ENCODE measurements at places on chromosomes 5 and 9.

DNA sequence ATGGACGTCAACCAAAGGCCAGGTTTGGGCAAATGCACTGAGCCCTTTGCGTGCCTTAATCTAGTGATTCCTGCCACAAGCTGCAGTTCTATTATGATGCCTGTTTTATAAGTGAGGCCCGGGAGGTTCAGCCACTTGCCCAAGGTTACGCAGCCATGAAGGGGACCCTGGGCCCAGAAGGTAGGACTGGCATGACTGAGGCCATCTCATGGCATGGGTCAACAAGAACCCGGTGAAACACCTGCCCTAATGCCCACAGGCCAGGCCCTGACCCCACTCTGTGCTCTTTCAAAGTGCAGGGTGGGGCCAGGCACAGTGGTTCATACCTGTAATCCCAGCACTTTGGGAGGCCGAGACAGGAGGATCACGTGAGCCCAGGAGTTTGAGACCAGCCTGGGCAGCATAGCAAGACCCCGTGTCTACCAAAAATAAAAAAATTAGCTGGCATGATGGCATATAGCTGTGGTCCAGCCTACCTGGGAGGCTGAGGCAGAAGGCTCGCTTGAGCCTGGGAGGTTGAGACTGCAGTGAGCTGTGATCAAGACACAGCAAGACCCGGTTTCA is 8.6 kb downstream of the NINJ1 start:
- DNase-seq, result no peak

DNA sequence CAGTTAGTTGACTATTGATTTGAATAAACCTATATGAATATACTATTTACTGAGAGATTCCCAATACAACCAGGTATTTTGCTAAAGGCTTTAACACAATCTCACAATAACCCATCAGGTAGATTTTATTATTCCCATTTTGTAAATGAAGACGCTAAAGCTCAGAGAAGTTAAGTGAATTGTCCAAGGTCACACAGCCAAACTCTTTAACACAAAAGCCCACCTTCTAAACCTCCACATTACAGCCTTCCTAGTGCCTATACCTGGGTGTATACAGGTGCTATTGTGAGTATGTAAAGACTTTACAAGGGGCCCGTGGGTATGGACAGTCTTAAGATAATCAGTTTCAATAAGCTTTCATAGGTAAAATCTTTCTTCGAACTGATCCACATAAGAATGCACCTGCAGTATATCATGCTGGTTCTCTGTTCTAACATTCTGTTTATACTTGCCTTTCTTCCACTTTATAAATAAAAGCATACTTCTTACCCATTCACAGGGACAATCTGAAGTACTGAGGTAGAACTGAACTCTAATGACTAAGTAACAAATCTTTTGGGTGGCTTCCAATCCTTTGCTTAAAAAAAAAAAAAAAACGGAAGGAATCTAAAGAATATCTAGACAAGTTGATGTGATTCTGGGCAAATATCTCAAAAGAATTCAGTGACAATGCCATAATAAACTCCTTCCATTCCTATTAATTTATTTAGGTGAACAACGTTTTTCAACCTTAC is 59.1 kb downstream of the PJA2 start:
- no peak for DNase-seq

- no peak for DNase-seq
These were observed 5.5 kb downstream of the NUDT2 start for GRCh38 chr9:34334916-34335315.

DNA sequence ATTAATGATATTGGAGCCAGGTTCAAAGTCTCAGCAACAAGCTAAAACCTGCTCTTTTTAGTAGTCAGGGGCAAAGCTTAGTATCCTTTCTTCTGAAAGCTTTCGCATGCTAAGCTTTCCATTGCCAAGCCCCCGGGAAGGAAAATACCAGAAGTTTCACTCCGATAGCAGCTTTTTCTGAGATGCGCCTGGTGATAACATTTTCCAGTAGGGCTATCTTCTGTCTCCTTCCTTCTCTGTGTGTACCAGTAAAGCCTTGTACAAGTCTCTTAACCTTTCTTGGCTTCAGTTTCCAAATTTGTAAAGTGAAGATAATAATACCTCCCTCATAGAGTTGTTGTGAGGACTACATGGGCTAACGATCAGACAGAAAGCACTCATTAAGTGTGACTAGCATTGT is 36.7 kb downstream of the DOCK8 start:
- DNase-seq, result no peak

GRCh38 chr9:24439456-24439855 is 106.2 kb downstream of the IZUMO3 start:
- no peak for DNase-seq

DNA sequence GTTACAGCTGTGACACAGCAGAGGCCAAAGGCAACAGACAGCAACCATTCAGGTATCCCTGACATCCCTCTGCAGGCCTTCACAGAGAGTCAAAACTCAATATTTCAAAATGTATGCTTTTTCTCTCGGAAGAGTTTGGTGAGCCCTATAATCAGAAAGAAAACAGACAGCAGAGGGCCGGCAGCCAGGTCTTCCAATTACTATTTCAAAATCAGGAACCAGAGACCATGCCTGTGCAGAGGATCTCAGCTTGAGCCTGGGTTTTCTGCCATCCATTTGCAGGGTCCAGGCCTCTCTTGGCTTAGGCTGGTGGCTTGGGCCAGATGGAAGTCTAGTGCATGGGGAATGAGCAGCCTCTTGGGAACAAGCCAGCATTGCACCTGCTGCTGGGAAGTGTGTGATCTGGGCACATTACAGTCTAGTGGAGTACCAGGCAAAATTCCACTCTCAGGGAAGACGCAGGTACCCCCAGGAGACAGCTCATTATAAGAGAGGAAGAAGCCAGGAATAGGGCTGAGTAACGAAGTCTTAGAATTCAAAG is 231.3 kb downstream of the ENC1 start:
- DNase-seq, result no peak

GRCh38 chr9:103700195-103700962 is 393.7 kb upstream of the SMC2 start:
- no peak for DNase-seq

DNA sequence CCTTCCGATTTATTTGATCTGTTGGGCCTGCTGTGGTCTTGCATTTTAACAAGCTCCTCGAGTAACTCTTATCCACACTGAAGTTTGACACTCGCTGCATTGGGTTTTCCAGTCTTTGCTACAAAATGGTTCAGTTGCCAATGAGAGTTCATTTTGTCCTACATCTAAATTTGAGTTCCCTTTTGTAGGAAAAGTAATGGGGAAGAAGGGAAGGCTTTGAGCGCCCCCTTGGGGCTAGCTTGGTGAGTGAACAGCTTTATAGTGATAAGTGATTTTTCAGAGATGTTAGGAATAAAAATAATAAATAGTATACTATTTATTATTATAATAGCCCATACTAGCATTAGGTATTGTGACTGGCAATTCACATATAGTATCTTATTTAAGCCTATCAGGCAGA is 89.9 kb upstream of the GNAQ start:
- DNase-seq, result peak; percentile 31

DNA sequence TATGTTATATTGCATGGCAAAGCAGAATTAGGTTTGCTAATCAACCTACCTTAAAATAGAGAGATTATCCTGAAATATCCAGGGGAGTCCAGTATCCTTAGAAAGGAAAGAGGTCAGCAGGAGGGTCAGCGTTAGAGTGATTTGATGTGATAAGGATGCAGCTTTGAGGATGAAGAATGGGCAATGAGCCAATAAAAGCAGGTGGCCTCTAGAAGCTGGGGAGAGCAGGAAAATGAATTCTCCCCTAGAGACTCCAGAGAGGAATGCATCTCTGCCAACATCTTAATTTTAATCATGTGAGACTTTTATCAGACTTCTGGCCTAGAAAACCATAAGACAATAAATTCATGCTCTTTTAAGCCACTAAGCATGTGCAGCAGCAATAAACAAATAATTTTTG is 65.7 kb upstream of the SYK start:
- no peak for DNase-seq

DNA sequence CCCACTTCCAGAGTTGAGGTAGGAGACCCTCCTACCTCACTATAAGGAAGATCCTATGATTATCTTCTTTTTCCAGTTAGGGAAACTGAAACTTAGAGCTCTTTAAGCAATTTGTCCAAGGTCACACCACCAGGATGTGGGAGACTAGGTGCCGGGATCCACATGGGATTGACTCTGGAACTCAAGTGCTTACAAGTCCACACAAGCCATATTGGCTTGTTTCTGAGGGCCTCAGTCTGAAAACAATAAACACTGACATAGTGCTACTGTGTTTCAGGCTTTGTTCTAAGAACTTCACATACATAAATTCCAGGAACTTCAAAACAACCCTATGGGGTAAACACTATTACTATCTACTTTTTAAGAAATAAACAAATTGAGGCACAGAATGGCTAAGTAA is 481.3 kb downstream of the ZSWIM6 start:
- DNase-seq, result no peak

GRCh38 chr5:1336106-1336561 is 8.8 kb downstream of the CLPTM1L start:
- DNase-seq, result no peak

- DNase-seq, result peak; percentile 13
These were observed 14.3 kb upstream of the TIFAB start for GRCh38 chr5:135466178-135467050.

DNA sequence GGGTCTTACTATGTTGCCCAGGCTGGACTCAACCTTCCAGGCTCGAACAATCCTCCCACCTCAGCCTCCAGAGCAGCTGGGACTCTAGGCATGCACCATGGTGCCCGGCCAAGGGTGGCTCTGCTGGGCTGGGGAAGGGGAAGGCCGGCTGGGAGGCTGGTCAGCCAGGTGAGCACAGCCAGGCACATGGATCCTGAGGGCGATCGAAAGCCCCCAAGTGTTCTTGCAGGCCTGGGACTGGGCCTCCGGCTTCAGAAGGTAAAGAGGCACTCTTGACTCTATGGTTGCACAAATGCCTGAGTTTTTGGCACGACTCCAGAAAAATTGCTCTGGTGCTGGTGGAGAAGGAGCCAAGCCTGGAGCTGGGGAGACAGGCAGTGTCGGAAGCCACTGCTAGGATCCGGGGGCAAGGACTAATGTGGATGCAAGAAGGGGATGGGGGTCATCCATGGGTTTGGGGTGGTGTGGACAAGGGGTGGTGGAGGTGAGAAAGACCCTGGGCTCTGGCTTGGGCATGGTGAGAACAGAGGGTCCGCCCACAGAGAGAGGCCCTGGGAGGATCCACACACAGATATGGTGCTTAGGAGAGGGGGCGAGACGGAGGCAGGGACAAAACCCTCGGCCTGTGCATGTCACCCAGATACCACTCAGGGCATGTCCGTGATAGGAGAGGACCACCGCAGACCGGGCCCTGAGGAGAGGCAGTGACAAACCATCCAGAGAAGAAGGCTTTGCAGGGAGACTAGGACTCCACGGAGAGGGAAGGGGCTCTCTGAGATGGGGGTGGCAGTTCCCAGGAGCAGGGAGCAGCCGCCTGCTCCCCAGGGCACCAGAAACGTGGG is 51.1 kb upstream of the COL5A1 start:
- no peak for DNase-seq

DNA sequence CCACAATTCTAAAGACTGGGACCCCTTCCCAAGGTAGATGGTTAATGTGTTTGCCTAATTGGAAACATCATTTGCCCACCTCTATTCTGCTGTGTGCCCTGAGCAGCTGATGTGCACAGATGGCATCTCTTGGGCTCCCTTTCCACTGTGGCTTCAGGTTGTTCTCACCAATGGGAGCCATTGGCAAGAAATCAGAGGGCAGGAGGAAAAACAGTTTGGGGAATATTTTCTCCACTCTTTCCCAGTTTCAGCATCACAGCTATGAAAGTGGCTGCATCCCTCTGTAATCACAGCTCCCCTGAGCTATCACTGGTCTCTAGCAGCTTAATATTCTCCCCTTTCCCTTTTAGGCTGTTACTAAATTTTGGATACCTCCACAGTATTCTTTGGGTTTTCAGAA is 911.6 kb upstream of the SEMA6A start:
- no peak for DNase-seq

DNA sequence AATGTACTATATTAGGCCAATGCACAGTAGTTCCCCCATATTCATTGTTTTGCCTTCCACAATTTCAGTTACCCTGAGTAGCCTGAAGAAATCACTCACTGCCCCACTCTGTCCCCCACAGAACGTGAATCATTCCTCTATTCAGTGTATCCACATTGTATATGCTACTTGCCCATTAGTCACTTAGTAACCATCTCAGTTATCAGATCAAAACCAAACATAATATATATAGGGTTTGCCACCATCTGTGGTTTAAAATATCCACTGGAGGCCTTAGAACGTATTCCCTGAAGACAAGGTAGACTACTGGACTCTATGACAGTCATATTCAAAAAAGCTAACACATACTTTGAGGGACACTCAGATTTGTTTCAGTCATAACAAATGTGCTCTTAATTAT is 465.7 kb upstream of the RGMB start:
- no peak for DNase-seq

DNA sequence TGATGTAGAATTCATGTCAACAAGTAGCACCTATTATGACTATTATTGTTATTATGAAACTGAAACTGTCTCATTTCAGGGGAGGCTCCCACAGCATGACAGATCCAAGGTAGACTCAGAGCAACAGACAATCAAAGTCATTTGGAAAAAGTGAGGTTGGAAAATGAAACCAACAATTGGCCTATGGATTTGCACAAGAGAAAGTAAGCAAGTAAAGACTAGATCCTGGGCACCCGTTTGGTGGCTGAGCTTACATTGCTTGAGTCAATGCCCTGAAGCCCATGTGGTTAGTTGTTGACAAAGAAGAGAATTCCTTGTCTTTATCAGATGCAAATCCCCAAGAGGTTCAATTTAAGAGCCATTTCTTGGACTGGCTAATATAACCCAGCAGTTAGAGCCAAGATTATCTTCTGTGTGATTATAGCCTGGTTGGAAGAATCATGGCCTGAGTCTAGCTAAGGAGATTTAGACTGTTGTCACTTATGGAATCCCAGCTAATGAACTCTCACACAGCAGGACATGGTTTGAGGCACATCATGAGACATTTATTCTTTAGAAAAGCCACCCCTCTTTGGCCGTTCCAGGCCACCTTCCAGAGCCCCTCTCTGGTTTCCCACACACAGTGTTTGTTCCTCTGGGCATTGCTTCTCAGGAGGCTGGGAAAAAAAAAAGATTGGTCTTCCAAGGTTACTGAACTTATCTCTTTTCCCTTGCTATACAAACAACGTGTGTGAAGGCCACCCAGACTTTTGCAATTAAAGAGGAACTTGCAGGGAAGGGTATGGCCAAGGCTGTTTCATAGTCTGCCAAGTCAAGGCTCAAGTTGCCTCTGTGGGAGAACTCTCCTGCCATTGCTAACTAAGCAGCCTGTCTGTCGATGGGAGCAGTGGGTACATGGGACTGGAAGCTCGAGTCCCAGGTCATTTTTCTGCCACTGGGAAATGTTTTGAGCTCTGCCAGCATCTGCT is 399.5 kb downstream of the ENC1 start:
- peak; percentile 20 for DNase-seq

GRCh38 chr9:137114613-137115393 is at the start of gene DPP7:
DPP7 (minus strand) TSS chr9:137114733; CDS start chr9:137114713, 20 bp downstream.
- DNase-seq, result peak; percentile 39

- no peak for DNase-seq
These were observed 45.4 kb downstream of the RAB14 start for GRCh38 chr9:121156263-121156731.

GRCh38 chr9:109110329-109111021 is 9.3 kb downstream of the TMEM245 start:
- DNase-seq, result no peak

Measured in KG1 (cell line).